ENCODE measurements at places on chromosomes 13 and 19. TPM values are rescaled to one million over a fixed set of nuclear protein-coding genes. Genes with fewer than 3 reads are reported as not detected.

DNA sequence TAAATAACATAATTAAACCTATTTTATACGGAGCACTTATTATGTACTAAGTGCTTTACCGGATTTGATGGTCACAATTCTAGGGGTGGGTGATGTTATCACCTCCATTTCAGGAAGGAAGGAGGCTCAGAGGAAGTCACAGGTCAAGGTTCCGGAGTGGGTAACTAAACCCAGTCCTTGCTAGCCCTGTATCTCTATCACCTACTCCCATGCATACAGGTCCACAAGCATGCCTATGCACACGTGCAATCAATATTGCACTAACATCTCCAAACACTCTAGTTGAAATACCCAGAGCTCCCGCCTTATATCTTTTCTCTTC, 17.8 kb upstream of the FOSB start:
- DNase-seq: no peak

Gene ZNF85
- 1.3 TPM for total RNA-seq

DNA sequence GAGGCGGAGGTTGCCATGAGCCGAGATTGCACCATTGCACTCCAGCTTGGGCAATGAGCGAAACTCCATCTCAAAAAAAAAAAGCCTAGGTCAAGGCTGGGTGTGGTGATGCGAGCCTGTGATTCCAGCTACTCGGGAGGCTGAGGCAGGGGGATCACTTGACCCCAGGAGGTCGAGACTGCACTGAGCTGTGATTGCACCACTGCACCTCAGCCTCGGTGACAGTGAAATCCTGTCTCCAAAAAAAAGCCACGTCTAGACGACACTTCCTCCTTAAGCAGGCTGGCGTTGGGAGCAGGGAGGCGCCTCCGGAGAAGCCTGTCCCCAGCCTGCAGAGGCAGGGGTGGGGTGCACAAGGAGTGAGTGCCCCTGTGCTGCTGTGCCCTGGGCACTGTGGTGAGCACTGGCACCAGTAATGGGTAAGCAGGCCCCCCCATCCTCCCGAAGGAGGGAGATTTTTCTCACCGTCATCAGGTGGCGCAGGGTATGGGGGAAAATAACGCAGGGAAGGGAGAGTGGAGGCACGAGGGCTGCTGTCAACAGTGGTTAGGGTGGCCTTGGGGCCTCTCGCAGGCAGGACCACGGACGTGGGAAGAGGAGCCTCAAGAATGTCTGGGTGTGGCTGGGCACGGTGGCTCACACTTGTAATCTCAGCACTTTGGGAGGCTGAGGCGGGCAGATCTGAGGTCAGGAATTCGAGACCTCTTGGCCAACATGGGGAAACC, 706 bp downstream of the P2RY11 start:
- no peak for DNase-seq

GRCh38 chr19:1810439-1811160, 1.5 kb downstream of the ATP8B3 start:
- DNase-seq: no peak

DNA sequence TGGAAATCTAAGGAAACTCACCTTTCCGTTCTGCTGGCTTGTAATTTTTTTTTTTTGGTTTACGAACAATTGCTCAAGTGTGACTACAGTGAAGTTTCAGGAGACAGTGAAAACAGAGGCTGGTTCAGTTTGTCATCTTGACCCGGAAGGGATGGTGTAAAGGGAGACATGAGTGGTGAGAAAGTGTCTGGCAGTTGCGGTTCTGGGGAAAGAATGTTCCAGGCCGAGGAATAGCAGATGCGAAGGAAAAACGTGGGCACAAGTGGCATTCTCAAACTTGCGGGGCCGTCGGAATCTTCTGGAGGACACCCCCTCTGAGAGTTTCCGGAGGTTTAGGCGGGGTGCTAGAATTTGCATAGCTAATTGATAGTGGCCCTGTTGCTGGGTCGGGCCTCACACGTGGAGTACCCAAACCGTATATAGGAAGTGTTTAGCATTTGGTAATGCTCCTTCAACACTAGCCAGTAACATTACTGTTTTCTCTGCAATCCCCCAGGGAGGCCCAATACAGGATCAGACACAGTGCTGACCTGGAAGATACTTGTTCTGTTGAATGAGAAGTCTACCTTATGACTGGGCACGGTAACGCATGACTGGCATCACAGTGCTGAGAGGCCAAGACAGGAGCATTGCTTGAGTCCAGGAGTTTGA, 2.8 kb upstream of the TNFSF9 start:
- no peak for DNase-seq

DNA sequence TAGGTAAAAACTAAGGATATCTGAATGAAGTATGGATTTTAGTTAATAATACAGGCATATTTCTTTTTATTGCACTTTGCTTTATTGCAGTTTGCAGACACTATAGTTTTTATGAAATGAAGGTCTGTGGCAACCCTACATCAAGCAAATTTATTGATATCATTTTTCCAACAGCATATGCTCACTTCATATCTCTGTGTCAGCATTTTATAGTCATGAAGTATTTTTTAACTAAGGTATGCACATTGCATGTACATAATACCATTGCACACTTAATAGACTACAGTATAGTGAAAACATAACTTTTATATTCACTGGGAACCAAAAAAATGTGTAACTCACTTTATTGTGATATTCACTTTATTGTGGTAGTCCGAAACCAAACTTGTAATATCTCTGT, 236.3 kb downstream of the SUCLA2 start:
- no peak for DNase-seq

Gene CDC42EP5
- total RNA-seq: 18.2 TPM

- DNase-seq: no peak
Observed at GRCh38 chr13:46010148-46010547, 42.4 kb downstream of the ZC3H13 start.

DNA sequence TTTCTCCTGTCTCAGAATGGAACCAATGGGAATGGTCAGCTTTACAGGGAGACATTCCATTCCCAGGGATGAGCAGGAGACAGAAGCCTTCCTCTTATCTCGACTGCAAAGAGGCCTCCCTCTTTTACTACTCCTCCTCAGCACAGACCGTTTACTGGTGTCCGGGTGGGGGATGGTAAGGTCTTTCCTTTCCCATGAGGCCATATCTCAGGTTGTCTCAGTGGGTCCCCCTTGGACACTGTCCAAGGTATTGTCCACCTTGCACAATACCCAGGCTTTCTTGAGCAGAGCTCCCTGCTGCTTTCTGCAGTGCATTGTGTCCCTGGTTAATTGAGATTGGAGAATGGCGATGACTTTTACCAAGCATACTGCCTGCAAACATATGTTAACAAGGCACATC, 7.5 kb upstream of the ZNF808 start:
- no peak for DNase-seq

Gene LILRB3
- total RNA-seq: not detected

DNA sequence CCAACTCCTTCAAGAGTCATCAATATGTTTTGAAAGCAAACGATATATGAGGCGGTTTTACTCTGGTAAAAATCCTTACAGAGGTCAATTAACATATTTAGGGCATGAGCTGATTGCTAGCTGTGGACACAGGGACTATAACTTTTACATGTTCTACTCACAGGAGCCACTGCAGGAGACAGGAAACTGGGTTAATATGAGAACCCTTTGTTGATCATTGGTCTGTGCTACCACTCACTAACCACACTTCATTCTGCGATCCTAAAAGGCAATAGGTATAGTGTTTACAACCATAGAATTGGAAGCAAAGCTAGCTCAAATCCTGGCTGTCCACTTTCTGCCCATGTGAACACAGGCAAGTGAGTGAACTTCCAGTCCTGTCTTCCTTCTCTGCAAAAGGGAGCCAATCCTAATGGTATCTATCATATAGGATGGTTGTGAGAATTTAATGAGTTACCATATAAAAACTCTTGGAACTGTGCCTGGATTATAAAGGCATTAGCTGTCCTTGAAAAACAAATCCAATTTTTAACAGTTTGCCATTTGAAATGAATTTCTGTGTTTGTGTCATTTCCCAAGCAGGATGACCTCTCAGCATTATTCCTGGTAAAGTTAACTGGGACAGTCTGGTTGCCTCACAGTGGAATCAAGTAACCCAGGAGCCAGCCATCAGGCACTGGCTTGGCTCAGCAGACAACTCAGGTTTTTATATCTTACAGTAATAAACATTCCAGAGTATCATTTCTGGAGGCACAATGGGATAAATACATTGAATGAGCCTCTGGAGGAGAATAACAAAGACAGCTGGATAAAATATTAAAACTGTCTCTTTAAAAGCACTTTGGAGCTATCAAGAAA, 29.8 kb upstream of the RAP2A start:
- no peak for DNase-seq

Gene SLC25A42
- 1.3 TPM for total RNA-seq

Data from bronchial epithelial cell (primary cell).